Hematopoietic multipotent progenitor cell treated with erythropoietin and hydrocortisone succinate and interleukin-3 and kit ligand, for 15 days (in vitro differentiated cells): ENCODE measurements at places on chromosomes 4 and X.
A peak's percentile ranks its signal among the peaks of the same experiment; 100 is the strongest.

GRCh38 chr4:123304151-123304964 lies 92.2 kb upstream of the SPRY1 start:
- no peak for DNase-seq

GRCh38 chr4:157005193-157005592 lies 33.6 kb upstream of the PDGFC start:
- DNase-seq: no peak

GRCh38 chr4:109266236-109266635 lies 36.2 kb downstream of the COL25A1 start:
- DNase-seq: no peak

- no peak for DNase-seq
Measured at GRCh38 chr4:17347445-17347844, 164.4 kb downstream of the QDPR start.

DNA sequence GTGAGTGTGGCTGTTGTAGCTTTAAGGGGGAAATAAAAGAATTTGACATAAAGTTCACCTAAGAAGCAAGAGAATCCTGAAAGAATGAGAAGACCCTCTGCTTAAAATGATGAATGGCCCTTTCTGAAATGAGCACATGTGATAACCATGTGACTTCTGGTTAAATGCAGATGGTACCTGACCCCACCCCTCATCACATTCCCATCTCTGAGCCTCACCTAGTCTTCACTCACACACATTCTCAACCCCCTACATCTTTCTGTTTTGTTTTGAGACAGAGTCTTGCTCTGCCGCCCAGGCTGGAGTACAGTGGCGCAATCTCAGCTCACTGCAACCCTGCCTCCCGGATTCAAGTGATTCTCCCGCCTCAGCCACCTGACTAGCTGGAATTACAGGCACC lies 31.5 kb downstream of the SEPTIN6 start:
- no peak for DNase-seq

DNA sequence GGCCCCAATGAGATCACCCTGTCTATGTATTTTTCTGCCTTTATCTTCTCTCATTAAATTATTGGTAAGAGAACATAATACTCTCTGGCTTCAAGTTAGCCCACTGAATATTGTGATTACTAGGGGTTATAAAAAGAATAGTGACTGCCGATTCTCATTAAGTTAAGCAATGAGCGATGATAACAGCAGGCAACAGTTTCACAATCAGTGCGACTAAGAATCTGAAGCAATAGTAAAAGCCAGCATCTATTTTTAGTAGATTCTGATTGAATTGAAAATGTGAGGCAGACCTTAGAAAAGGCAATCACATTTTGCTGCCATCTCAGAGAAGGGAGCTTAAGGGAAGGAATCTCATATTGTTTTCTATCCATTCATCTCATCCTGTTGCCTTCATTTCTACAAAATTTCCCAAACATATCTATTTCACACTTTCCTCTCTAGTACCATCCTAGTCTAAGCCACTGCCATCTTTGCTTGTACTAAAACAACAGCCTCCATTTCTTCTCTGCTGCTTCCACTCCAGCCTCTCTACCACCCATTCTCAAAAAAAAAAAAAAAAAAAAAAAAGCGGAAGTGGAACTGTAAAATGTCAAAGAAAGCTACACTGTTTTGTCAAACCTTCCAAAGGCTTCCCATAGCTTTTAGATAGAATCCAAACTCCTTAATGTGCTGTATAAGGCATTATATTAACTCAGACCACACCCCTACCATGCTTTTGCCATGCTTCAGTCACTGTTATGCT lies 17.4 kb downstream of the GABRA4 start:
- DNase-seq: no peak

DNA sequence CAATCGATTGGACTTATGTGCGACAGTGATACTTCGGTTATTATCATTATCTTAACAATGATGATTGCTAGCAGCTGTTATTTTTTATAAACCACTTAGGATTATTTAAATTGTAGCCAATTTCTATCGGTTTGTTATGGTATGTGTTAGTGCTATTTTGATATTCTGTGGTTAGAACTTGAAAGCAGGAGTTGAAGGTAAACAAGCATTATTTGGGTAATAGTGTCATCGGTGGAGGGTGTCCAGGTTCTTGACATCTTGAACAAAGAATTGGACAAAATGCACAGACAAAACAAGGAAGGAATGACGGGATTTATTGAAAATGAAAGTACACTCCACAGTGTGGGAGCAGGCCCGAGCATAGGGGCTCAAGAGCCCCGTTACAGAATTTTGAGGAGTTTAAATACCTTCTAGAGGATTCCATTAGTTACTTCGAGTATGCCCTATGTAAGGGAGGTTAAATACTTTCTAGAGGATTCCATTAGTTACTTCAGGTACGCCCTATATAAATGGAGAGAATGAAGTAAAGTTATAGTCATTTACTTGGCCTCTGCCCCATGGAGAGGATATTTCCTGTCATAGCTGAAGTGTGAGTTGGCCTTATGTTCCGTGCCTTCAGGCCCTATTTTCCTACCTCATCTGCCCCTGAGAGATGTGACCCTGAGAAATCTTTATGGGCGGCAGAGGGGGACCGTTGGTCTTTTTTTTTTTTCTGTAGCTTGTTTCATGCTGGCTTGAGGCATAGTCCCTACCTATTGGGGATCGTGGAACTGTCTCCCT lies 13.1 kb downstream of the MOB1B start:
- DNase-seq: no peak

DNA sequence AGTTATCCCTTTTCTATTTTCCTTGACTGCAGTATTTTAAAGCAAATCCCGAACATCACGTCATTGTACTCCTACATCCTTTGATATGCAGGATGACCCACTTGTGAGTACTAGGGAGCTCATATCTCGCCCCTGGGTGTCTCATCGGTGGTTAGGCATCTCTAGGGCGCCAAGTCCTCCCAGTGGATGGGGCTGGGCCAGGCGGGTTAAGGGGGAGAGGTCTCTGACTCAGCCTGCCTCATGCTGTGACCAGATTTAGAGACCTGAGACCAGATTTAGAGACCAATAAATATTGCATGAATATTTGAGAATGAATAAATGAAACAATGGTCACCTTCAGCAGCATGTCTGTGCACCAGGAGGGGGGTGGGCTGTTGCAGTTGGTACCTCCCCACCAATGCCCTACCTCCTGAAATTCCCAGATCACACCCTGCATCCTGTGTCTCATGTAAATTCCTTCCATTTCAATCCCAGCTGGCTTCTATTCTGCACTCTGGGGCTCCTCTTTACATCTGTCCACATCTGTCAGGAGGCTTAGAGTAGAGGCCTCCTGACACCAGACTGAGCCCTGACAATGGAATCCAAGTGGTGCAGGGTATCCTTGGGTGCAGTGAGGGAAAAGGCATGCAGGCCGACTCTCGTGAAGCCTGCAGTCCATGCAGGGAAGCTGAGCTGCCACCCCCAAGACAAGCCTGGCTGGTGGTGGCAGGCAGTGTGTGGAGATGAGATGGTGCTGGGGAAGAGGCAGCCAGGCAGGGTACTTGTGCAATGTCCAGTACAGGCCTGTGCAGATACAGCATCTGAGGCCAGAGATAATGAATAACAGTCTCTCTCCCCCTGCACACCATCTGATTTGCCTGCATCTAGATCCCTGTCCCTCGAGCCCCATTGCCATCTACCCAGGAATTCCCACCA lies 5.2 kb downstream of the APLN start:
- DNase-seq: no peak

DNA sequence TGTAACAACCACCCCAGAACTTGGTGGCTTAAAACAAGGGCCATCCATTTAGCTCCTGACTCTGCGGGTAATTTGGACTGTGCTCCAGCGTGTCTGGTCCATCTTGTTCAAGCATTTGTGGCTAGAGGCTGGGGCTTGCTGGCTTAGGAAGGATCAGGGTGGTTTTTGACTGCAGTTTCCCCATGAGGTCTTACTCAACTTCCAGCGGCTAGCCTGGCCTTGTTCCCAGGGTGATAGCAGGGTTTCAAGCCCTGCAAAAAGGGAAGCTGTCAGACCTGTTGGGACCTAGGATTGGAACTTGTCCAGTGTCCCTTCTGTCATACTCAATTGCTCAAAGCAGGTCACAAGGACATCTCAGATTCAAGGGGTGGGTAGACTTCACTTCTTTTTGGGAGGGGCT lies 205.9 kb downstream of the STIM2 start:
- DNase-seq: no peak

- no peak for DNase-seq
Measured at GRCh38 chr4:68907245-68907644, 44.4 kb downstream of the UGT2A3 start.

DNA sequence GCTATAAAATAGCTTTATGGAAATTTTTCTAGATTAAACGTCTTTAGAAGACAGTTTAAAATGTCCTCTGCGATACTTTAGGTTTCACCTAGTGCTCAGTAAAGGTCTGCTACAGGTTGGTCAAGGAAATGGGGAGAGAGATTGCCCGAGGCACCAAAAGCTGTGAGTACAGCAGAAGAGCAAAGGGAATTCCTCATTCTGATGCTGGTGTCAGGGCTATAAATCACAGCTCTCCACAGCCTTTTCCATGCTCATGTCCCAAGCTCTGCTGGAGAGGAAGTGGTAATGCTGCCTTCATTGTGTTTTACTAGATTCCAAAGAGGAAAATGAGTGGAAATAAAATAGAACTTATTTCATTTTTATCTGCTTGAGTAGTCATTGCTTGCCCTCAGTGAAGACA lies 2060.4 kb downstream of the ARAP2 start:
- no peak for DNase-seq

GRCh38 chr4:16582036-16582435 lies 316.4 kb downstream of the LDB2 start:
- no peak for DNase-seq

DNA sequence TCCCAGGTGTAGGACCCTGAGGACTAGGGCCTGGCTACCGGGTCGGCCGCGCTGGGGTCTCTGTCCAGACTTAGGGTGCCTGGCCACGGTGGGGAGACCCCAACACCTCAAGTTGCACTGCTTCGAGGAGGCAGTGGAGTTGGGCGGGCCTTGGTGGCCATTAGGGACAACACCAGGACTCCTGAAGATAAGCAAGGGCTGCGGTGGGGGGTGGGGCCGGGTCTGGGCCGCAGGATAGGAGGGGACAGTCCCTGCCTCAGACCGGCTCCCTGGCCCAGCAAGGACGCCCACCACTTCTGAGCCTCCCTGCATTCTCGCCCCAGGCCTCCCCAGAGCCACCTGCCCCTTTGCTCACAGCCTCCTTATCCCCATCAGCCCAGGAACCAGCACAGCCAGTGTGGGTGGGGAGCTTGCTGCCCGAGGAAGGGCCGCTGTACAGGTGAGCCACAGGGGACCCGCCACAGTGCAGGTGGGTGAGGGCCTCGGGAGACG lies 5.5 kb upstream of the MXD4 start:
- DNase-seq: peak; percentile 49

- DNase-seq: no peak
Measured at GRCh38 chr4:109760682-109761081, 30.8 kb upstream of the PLA2G12A start.

DNA sequence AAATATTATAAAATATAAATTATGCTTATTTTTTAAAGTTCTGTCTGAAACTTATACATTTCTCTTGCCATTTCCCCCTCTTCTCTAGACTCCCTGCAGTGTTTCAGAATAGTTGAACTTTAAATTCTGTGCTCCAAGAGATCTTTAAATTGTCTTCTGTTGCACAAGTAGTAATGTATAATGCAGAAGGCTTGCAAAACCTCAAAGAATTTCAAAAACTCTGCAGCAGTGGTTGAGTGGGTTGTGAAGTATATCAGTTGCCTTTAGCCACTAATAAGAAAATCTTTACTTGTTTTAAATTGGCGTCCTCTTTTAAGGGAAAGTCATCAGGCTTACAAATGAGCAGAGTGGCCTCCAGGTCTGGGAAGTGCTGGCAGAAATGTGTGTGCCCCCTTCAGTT lies 1153.3 kb upstream of the PABPC4L start:
- no peak for DNase-seq

DNA sequence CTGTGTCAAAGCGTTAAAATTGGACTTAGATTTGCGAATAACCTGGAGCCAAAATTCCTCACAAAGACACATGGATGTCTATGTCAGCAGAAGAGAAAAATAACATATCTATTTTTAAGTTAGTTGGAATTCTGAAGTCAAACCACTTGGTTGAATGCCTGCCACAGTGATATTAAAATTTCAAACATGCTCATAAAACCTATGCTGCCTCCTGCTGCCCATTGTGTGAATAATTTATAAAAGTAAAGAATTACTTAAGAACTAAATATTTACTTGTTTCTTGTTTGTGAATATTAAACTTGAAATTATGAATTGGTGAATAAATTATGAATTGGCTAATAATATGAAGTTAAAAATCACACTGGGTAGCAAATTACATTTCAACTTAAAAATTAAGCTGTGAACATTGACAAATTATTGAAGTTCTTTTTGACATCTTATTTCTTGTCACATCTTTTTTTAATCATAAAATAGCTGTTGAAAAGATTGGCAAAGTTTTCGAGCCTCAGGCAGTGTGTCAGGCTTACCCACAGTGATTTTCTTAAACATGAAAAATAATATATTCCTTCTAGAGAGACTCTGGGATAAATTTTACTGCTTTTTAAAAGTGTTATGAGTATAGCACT lies 35.4 kb downstream of the FABP2 start:
- peak; percentile 60 for DNase-seq

DNA sequence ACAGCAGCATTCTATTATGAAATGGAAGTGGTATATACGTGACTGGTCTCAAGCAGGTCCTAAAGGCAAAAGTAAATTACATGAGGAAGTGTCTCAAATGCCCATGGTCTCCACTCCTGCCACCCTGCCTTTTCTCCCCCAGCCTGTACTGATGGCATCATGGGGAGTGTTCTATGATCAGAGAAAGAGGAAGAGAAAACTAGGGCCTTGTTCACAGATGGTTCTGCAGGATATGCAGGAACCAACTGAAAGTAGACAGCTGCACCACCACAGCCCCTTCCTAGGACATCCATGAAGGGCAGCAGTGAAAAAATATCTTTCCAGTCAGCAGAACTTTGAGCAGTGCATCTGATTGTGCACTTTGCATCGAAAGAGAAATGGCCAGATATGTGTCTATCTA lies 901.5 kb downstream of the ARAP2 start:
- DNase-seq: no peak

DNA sequence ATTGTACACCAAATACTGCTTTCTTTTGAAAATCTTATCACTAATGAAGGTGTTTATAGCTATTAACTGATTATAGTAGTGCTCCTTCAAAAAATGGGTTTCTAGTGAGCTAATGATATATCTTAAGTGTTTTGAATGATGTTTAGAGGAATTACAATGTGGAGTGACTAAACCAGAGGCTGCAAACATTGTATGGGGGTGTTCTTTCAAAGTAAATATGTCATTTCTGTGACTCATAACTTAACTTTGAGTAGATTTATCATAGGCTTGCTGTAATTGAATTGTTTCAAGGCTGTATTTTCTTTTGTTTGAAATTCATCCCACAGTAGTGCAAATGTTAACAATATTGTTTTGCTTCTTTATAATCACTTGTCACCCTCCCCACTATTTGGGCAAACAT lies 141.6 kb downstream of the IL1RAPL2 start:
- DNase-seq: no peak
